WTC11 (cell line): ENCODE measurements at places on chromosomes 7 and 10. TPM values are rescaled to one million over a fixed set of nuclear protein-coding genes. Genes with fewer than 3 reads are reported as not detected.

The PON1 gene
- total RNA-seq: 0.25 to 0.26 TPM in 2 of 3 replicates, not detected in the other

The OPN1SW gene
- not detected in 3 replicates for total RNA-seq

The AOAH gene
- 0.31 to 0.34 TPM in 2 of 3 replicates, not detected in the other for total RNA-seq

The SGMS1 gene
- 12.4 to 14.0 TPM (median 13.2 TPM) in 3 replicates for total RNA-seq

The CPSF4 gene
- total RNA-seq: 79.1 to 109 TPM (median 85.8 TPM) in 3 replicates

The MACC1 gene
- total RNA-seq: 14.6 to 23.0 TPM (median 22.4 TPM) in 3 replicates

The C10orf71 gene
- not detected in 3 replicates for total RNA-seq

The STRA8 gene
- not detected in 3 replicates for total RNA-seq

The CCDC3 gene
- total RNA-seq: 2.1 to 3.5 TPM (median 2.7 TPM) in 3 replicates

The EN2 gene
- not detected in 3 replicates for total RNA-seq

The DDX56 gene
- 69.4 to 83.1 TPM (median 74.5 TPM) in 3 replicates for total RNA-seq

The C7orf57 gene
- total RNA-seq: 0.39 to 0.90 TPM (median 0.60 TPM) in 3 replicates

The WEE2 gene
- total RNA-seq: 0.04 to 0.07 TPM in 2 of 3 replicates, not detected in the other

The PLAU gene
- total RNA-seq: 15.0 to 18.0 TPM (median 16.2 TPM) in 3 replicates

The CPA1 gene
- total RNA-seq: 7.9 to 14.0 TPM (median 8.9 TPM) in 3 replicates

The CUBN gene
- total RNA-seq: 0.18 to 0.46 TPM (median 0.27 TPM) in 3 replicates

The UNCX gene
- not detected in 3 replicates for total RNA-seq

The RNLS gene
- 8.7 to 9.2 TPM (median 8.7 TPM) in 3 replicates for total RNA-seq
